NCI-H748 treated with DMSO at 0.1 percent for 48 hours (cell line): ENCODE measurements at places on chromosomes 5 and 9.

- DNase-seq = no peak
These were observed 1686.5 kb upstream of the ACO1 start for GRCh38 chr9:30697958-30698357.

DNA sequence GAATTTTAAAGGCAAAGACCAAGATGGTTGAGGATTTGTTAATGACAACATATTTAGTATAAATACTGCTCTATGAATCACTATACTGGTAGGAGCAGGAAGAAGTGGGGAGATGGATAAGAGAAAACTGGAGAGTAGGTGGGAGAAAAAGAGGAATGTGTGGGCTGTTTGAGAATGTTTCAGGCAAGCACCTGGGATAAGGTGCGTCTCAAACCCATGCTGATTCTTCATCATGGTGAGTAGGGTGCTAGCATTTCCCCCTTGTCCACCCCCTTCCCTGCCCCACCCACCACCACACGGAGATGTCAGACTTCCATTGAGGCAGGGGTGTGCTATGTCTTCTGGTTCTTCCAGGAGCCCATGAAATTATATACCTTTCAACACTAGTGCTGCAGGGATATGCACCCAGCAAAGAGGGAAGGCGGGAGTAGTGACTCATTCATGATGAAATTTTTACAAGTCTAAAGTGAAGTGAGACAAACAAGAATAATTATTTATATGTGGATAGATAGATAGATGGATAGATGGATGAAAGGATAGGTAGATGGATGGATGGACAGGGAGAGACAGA lies 54.3 kb downstream of the MTX3 start:
- DNase-seq = no peak

DNA sequence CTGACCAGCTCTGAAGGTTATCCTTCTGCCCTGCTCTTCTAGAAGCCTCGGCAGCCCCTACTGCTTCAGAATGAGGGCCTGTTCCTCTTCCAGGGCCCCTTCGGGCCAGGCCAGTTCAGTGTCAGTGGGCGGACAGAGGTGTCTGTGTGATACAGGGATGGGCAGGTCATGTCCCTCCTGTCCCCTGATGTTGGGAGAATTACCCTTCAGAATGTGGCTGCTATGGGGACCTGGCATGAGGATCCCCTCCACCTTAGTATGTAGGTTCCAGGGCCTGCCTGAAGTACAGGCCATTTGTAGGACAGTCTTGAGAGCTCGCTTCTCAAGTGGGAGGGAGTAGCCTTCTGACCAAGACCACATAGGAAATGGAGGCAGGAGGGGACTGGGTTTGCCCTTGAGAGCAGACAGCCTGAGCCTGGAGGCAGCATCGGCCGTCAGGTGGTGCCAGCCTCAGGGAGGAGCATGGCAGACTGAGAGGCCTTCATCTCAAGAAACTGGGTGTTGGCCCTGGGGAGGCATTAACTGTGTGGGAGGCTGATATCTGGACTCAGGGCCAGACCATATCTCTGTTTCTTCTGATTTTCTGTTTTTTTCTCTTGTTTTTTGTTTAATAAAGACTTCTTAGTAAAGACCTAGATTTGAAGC lies 32.0 kb downstream of the ANGPTL2 start:
- DNase-seq = no peak

- no peak for DNase-seq
These were observed 46.3 kb upstream of the TBC1D9B start for GRCh38 chr5:179953987-179954386.

DNA sequence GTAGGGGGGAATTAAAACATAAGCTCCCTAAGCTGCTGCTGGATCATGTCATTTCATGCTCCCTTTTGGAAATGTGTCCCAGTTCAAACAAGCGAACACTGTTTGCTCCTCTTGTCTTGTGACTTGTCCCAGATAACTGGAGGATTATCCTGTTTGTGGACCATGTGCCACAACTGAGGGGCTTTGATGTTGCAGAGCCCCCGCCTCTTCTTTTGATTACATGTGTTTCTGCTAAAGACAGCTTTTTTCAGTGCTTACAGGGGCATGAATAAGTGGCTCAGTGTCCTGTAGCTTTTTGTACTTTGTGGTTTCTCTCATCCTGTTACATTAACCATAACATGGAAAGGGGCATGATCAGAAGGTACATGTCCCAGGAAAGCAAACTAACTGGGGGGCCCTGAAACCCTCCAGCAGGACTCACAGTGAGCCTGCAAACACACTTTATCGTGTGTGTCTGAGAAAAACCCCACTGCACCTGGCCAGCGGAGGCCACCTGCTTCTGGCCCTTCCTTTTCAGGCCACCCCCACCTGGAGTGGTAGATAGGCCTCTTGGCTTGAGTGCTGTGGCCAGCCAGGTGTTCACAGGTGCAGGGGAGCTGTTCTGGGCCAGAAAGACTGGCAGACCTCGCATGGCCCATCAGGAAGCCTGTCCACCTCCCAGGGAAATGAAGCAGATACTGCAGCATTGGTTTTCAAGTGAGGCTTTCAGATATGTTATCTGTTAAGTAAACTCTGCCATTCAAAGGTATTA lies 285.6 kb downstream of the FANCC start:
- peak; percentile 50 for DNase-seq

DNA sequence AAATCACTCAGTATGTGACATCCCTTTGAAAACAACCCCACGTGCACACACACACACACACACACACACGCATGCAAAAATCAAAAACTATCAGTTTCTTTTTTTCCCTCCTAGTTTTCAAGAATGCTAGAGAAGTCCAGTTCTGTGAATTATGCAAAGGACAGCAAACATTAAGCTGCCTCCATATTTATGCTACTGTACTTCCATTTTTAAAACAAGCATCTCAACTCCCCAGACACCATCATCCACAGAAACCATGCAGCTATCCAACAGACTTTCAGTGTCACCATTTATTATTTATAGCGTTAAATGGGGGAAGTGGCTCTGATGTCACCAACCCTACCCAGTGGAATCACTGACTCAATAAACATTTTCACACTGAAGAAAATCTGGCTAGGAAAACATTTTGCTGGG lies 1.6 kb downstream of the FBXW11 start:
- no peak for DNase-seq

DNA sequence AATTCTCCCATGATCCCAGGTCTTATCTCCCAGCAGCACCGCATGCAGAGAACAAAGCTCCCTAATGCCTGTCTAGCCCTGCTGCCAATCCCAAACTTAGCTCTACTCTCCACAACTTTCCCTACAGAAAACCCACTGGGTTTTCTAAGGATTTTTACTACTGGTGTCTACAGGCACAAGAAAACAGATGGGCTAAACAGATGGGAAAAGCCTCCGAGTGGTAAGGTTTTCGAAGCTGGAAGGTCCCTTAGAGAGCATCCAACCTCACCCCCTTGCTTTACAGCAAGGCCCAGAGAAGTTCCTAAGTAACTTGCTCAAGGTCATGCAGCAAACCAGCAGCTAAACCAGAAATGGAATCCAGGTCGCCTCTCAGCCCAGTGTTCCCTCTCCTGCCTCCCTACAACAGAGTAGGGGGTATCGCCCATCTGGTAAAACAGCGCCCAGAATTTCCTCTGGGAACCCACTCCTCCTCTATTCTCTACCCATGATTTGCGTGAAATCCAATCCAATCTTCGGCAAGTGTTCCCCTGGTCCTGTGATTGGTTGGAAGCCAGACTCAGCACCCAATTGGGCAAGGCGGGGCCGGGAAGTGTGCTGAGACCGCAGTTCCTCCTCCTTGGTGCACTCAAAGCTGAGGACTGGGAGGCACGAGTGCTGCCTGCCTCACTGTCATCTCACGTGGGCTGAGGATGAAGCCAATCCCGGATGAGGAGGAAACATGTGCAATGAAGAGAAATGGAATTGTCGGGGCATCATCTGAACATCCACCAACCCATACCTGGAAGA lies 20.8 kb downstream of the CPLX2 start:
- no peak for DNase-seq

- no peak for DNase-seq
These were observed 38.0 kb downstream of the TMEM161B start for GRCh38 chr5:88230546-88231066.

GRCh38 chr5:1325870-1326531 lies 18.9 kb downstream of the CLPTM1L start:
- no peak for DNase-seq

- DNase-seq = no peak
These were observed 11.4 kb downstream of the VDAC1 start for GRCh38 chr5:133993185-133993936.

GRCh38 chr9:116323012-116323411 lies 169.4 kb downstream of the PAPPA start:
- peak; percentile 28 for DNase-seq

- DNase-seq = no peak
These were observed 148.5 kb downstream of the C9orf152 start for GRCh38 chr9:110059461-110059860.

DNA sequence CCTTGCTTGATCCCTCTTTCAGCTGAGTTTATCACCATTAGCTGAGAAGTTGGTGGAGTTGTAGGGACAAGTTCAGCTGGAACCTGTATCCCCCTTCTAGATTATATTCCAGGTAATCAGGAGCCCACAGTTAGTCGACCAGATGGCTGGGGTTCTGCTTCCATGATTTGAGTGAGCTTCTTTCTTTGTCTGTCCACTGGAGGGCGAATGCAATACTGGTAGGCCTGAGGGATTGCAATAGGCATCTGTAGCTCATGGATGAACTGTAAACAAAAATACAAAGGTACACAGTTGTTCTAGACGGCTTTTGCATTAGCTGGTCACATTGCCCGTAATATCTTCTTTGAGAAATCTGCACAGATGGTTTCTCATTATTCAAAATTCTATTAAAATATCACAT lies 88.9 kb downstream of the PCSK5 start:
- DNase-seq = no peak

DNA sequence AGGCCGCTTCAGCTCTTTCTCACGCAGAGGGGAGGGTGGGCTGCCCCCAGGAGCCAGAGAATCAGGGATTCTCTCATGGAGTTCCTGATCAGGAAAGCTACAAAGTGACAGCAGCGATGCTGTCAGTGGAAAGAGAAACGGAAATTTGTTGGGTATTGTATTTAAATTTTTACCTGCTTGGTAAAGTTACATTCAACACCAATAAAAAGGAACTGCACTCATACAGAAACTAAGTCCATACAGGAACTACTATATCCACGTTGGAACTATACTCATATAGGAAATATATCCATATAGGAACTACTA lies 325.5 kb upstream of the IRX4 start:
- DNase-seq = no peak

DNA sequence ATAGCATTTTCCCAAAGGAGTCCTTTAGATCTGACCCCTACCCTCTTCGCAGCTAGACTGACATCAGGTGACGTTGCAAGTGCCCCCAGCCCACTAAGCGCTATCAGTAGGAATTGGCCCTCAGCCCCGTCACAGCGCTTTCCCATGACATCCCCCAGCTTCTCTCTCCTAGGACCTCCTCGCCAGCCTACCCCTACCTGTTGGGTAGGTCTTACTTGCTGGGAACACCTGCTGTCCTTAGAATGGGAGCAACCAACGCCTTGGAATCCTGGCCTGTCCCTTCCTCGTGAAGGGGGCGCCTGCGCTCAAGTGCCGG lies 584 bp upstream of the PIP5K1B start:
- DNase-seq = no peak

DNA sequence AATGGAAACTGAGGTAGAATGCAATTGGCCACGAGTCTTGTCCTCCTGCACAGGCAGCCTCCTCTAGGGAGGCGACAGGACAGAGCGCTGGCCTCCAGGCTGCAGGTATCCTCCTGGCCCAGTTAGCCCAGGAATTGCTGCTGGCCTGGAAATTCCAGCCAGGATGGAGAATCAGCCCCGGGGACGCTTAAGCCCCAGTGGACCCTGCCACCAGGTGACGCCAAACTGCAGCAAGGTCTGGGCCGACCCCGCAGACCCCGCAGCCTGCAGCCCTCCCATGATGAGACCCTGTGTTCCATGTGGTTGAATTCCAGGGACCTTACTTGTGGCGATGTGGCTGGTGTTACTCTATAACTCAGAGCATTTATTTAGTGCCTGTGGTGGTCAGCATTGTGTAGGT lies 7.3 kb downstream of the CACFD1 start:
- DNase-seq = no peak

- DNase-seq = no peak
These were observed 11.8 kb upstream of the IFNW1 start for GRCh38 chr9:21153336-21154017.

DNA sequence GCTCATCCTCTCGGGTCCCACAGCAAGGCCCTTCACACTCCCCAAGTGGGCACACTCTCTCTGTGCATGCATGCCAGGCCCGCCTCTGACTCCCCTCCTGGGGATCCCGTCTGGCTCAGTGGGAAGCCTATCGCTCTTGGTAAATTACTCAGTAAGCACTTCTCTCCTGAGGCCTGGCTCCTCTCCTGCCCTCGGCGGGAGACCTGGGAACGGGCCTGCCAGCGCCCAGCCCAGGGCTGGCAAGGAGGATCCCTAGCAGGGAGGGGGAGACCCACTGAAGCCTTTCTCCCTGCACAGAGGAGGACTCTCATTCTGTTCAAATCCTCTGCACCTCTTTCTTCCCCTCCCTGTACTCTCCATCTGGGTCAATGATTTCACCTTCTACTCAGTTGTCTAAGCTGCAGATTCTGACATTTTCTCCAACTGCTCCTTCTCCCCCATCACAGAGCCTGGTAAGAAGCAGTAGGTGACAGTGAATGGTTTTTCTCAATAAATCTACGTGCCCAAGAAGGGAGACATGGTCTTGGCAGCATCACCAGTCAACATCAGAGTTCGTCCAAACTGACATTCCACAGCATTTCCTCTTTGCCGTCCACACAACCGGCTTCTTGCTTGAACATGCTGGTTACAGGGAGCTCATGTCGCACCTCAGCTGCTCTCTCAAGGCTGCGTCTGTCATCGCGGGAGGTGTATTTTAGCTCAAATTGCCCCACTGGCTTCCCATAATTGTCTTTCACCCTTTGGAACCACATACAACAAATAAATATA lies 81.9 kb downstream of the GPR21 start:
- DNase-seq = no peak

DNA sequence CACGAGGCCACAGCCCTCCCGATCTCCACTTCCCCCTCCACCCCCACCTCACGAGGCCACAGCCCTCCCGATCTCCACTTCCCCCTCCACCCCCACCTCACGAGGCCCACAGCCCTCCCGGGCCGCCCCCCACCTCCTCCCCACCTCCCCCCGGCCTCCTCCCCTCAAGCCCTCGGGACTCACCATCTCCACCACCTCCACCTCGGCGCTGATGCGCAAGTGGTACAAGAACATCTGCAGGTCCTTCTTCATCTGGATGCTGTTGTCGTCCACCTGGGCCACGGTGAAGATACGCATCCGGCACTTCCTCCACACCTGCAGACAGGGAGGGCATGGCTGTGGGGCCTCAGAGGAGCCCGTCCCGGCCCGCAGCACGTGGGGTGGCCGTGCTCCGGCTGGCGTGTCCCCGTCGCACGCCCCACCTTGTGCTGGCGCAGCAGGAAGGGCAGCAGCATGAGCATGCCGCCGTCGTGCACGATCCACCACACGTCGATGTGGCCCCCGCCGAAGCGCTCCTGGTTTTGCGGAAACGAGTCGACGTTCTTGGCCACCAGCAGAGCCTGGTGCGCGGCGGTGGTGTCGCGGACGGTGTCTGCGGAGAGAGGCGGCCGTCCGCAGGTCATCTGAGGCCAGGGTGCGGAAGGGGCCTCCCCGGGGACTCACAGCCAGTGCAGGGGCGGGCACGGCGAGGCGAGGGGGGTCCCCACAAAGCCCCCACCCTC lies 48.0 kb downstream of the SLC12A7 start:
- no peak for DNase-seq
